CD4-positive, alpha-beta T cell (primary cell): ENCODE measurements at places on chromosomes 5 and 9.

GRCh38 chr5:91638010-91638409 lies 254.9 kb upstream of the ARRDC3 start:
- DNase-seq: no peak

GRCh38 chr5:157366741-157367674 lies 93.0 kb upstream of the NIPAL4 start:
- no peak for DNase-seq

- DNase-seq: no peak
These were observed 17.4 kb downstream of the C5orf15 start for GRCh38 chr5:133950821-133951612.

DNA sequence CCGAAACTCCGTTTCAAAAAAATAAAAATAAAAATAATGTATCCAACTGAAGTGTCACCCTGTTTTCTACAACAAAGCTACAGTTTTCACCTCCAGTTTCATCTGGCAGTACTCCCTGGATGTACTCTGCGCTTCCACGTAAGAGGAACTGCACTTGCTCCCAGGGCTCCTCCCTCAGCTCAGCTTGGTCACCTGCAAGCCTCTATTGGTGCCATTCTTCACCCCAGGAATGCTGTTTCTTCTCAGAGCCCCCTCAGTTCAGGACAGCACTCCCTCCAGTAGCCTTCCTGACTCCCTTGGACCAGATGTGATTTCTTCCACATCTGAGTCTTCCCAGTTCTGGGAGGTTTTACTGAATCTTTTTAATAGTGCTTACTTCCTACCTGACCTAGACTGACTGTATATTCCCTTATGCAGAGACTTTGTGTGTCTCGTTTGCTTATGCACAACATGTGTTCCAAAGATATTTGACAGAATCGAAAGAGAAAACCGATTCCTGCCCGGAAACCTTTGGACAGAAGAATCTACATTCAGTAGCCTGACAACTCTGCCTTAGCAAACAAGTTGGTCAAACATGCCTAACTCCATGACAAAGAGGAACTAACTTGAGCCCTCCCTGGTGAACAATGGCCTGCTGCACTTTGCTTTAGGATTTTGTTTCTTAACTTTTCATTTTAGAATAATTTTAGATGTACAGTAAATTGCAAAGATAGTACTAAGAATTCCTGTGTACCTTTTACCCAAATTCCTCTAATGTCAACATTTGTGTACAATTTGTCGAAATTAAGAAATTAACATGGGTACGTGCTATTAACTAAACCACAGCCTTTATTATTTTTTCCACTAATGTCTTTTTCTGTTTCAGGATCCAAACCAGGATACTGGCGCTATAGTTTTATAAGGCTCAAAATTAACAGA lies 814 bp downstream of the CCDC125 start:
- DNase-seq: no peak

DNA sequence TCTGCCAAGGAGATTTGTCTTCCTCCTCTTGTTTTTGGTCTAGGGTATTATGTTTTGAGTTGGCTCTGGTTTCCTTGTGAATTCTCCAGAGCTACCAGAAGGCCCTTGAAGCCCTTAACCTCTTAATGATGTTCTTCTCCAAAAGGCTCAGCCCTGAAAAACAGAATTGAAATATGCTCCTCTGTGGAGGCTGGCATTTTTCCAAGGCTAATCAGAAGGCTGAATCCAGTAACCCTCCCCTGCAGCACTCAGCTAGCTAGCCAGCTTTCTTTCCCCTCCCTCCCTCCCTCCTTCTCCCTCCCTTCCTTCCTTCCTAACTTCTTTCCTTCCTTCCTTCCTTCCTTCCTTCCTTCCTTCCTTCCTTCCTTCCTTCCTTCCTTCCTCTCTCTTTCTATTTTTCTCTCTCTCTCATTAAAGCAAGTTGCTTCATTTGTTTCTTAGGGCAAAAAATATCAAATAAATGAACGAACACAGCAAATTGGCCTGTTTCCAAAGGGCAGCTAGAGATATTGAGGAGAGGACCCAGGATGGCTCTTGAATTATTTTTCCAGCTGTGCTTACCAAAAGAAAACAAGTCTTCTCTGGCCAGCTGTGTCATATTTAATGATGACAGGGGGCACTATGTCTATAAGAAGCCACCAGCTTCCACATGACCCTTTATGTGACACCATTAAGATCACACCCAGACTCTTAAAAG lies 38.7 kb downstream of the JAKMIP2 start:
- no peak for DNase-seq

- DNase-seq: no peak
These were observed 17.6 kb downstream of the RNF38 start for GRCh38 chr9:36382484-36382883.

GRCh38 chr9:92146610-92147009 lies 31.4 kb upstream of the SPTLC1 start:
- no peak for DNase-seq

DNA sequence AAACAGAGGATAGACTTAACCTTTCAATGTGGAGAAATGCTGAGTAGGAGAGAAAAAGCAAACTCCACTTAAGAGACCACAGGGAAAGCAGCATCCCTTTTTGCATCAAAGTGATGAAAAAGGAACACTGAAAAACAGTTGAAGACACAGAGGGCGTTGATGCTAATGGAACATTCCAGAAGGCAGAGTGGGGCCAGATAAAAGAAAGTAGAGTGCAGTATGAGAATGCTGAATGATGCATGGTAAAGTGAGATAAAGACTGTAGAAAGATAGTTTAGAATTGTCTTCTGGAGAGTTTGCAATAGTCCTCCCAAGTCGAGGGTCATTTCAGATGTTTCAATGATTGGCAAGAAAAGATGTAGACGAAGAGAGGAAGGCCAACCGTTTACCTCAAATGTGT lies 574.3 kb downstream of the PRR16 start:
- DNase-seq: no peak

- DNase-seq: no peak
These were observed 129.0 kb downstream of the TAF11L14 start for GRCh38 chr5:17763301-17763700.

DNA sequence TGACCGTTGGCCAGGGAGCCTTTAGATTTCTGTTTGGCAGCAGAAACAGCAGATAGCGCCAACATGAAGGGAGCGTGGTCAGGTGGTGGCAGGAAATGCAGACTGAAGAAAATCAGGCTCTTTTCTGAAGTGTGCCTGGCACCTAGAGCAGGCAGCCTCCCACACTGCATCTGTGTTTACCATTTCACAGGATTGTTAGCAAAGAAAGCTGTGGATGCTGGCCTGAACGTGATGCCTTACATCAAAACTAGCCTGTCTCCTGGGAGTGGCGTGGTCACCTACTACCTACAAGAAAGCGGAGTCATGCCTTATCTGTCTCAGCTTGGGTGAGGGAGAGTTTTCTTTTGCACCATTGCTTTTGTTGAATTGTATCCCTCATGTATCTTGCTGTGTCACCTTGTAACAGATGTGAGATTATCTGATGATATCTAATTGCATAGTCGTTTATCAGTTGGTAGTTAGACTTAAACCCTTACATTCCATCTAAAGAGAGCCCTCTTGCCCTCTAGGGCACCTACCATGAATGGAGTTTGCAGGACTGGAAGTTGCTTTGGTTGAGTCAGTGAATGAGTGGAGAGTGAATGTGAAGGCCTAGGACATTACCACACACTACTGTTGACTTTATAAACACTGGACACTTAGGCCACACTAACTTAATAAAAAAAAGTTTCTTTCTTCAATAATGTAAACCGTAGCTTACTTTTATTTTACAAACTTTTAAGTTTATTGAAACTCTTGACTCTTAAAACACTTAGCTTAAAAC lies 42.8 kb downstream of the ACO1 start:
- DNase-seq: no peak

DNA sequence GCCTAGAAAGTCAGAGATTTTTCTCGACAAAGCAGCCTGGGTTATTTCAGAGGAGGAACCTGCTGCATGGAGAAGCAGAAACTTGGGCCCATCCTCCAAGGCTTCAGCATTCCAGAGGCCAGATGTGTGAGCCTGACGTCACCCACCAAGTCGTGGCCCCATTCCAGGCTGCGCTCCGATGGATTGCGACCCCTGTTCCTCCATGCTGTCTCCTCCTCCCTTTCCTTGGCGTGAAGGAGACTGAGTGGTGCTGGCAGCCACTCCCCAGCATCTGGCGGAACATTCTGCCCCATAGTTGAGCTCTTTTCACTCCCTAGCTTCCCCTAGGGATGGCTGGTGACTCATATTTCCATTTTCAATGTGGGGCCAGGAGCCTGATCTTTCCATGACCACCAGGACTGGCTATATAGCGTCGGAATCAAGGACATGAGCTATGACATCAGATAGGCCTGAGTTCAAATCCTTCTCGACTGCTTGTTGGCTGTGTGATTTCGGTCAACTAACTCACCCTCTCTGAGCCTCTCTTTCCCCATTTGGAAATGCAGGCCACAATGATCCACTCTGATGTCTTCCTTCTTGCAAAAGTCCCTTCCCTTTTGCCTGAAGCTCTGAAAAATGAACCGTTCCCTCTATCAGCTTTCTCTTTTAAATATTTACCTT lies 24.5 kb upstream of the DUSP1 start:
- DNase-seq: no peak

- no peak for DNase-seq
These were observed 135.5 kb downstream of the CEMIP2 start for GRCh38 chr9:71632776-71633175.

DNA sequence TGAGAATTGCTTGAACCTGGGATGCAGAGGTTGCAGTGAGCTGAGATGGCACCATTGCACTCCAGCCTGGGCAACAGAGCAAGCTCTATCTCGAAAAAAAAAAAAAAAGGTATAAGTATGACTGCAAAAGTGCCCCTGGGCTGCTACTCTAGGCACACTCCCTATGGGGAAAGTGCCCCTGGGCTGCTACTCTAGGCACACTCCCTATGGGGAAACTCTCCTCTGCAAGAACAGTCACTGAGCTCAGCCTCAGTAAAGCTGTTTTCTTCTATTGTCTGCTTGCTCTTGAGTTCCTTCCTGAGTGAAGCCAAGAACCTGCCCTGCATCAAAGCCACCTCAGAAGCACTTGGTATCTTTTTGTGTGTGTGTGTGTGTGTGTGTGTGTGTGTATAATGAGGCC lies 20.9 kb upstream of the TENT2 start:
- DNase-seq: no peak

- no peak for DNase-seq
These were observed 89.7 kb downstream of the DROSHA start for GRCh38 chr5:31442058-31442745.

DNA sequence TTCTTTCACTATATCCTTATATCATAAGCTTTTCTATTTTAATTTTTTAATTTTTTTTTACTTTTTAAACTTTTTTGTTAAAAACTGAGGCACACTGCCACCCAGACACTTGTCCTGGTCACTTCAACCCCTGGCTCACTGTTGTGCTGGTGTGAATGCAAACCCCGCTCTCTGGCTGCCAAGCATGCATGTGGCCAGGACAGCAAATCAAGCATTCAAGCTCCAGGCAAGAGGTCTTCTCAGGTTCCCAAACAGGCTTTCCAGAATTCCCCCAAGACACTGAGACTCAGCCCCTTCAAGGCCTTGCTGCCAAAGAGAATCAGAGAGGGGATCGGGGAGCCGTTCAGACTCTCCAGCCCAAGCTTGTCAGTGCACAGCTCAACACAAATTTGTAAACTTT lies 139.9 kb downstream of the FANCC start:
- no peak for DNase-seq

- no peak for DNase-seq
These were observed 44.6 kb downstream of the TSSK1B start for GRCh38 chr5:113390224-113390623.

DNA sequence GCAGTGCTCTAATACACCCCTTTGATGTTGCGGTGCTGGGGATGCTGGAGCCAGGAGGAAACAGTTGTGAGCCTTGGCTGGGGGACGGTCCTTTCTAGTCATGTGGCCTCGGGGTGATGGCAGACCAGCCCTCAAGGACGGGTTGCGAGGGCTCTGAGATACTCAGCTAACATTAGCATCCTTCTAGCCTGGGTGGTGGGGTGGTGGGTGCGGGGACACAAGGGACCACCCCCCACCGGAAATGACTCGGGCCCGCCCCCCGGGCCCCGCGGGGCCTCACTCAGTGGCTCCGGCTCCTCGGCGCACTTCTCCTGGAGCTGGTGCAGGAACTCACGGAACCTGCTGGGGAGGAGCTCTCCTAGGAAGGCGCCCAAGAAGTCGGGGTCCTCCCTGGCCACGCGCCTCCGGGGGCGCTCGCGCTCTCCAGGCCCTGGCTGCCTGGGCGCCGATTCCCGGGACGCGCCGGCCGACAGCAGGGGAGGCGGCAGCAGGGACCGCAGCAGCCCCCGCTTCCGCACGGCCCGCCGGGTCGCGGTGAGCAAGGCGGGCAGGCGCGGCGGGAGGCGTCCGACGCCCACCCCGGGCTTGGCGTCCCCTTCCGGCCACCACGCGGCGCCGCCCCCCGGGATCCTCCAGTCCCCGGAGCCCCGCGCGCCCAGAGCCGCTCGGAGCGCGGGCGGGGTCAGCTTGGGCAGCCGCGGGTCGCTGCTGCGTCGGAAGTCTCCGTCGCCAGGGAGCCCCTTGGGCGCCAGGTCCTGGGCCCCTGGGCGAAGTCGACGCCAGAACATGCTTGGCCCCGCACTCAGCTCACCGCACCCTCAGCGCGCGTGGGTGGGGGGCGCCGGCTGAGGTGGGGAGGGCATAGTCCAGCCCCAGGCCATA lies 873 bp downstream of the C9orf50 start:
- no peak for DNase-seq

DNA sequence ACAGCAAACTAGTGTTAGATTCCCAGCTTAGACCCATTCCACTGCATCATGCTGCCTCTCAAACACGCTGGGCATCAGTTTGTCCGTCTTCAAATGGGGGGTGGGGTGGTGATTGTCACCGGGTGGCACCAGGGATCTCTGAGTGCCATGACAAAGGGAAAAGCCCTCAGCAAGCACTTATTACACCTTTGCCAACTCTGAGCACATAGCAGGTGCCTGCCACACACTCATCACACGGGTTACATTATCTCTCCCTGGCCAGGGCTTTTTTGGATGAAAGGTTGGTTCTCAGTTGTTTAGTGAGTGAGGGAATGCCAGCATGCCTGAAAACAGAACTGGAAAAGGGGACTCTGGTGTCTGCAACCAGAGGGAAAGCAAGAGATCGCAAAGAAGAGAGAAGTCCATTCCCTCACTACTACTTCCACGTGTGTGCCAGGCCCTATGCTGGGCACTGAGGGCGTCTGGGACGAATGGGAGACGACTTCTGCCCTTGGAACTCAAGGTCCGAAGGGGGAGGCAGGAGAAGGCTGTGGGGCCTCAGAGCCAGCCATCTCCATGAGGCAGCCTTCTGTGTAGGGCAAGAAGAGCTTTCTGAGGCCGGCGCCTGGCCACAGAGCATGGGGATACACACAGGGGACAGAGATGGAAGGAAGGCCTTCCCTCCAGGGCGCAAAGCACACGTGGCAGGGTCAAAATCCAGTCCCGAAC lies 48.9 kb downstream of the PAX5 start:
- DNase-seq: no peak

DNA sequence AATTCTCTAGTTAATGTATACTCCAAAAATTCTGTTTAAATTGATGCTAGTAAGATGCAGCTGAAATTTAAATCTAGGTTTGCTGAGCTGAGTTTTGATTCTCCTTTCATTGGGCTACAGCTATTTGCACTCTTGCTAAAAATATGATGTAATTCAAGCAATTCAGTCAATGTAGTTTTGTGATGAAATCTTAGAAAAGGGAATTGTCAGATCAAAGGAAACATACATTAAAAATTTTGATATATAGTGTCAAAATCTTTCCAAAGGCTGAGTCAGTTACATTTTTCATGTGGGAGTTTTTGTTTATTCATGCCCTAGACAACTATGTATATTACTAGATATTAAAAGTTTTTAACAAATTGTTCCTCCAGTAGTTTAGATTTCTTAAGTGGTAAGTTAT lies 334.9 kb upstream of the DAB2 start:
- no peak for DNase-seq
